ENCODE measurements at places on chromosomes 7 and 10.

- DNase-seq = no peak
Measured at GRCh38 chr10:102408131-102408727, 10.4 kb downstream of the PSD start.

- DNase-seq = no peak
Measured at GRCh38 chr10:31942892-31943291, 14.3 kb upstream of the ARHGAP12 start.

DNA sequence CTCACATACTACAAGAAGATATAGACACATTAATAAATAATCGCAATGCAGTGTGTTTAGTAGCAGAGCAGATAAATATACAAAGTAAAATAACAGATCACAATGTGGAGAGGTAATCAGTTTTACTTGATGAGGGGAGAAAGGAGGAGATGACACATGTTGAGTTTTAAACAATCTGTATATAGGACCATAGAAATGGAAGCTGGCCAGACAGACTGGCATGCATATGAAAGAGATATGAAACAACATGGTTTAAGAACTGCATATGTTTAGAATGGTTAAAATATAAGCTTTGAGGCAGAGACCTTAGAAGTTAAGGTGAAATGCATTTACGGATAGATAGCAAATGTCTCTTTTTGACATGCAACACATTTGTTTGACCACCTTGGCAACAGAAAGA, 19.8 kb upstream of the CCDC7 start:
- no peak for DNase-seq

DNA sequence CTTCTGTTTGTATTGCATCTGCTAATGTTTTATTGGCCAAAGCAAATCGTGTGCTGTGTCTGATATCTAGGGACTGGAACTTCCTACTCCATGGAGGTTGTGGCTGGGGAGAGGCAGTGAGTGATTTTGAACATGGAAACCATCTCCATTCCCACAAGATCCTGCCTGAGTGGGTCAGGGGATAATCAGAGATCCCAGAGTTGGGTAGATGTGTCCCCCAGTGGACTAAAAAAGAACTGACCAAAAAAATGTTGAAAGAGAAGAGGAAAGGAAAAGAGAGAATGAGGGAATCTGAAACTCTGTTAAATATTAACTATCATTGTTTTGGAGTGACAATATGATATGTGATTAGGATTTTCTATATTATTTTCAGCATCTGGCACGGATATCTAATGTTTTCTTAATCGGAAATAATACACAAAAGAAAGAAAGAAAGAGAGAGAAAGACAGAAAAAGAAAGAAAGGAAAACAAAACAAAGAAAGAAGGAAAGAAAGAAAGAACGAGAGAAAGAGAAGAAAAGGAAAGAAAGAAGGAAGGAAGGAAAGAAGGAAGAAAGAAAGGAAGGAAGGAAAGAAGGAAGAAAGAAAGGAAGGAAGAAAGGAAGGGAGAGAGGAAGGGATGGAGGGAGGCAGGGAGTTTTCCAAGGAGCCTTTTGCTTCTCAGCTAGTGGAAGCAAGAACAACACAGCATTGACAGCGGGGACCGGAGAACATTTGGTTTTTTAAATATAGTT, 638.5 kb downstream of the CCSER2 start:
- no peak for DNase-seq

DNA sequence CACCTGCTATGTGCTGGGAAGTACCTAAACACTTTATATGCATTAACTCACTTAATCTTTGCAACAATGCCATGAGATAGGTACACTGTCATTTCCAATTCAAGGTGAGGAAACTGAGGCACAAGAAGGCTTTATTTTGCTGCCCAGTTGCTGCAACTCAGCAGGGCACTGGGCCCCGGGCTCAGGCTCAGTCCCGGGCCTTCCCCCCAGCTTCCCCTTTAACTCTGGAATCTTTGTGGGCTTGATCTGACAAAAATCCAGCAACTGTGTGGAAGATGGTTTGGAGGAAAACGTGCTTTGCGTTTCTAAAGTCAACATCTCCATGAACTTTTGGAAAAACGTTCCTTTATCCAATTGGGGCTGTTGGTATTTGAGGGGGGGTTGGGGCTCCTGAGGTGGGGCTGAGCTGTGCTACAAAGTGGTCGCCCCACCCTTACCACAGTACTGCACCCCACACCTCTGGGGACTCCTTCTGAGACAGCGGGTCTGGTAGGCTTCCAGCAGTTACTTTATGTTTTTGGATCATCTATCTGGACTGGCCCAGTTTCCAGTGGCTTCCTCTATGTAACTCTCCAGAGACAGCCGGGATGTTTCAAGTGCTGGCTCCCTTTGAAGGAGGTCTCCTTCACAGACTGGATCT, 40.5 kb upstream of the CAMK1D start:
- no peak for DNase-seq

GRCh38 chr10:58892031-58892531, 284.4 kb upstream of the PHYHIPL start:
- no peak for DNase-seq
